ENCODE measurements at places on chromosomes 6 and 20.

DNA sequence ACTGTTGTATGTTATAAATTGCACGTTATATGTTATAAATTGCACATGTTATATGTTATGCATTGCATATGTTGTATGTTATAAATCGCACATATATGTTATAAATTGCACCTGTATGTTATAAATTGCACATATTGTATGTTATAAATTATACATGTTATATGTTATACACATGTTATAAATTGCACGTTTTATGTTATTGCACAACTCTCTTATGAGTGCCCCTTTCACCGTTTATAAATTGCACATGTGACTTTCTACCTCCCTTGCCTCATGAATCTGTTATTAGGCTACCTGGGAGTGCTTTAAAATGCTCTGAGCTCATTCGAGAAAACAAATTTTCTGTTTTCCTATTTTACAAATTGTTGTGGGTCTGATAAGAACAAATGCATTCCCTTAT, 84.1 kb downstream of the RNF182 start:
- DNase-seq: no peak

DNA sequence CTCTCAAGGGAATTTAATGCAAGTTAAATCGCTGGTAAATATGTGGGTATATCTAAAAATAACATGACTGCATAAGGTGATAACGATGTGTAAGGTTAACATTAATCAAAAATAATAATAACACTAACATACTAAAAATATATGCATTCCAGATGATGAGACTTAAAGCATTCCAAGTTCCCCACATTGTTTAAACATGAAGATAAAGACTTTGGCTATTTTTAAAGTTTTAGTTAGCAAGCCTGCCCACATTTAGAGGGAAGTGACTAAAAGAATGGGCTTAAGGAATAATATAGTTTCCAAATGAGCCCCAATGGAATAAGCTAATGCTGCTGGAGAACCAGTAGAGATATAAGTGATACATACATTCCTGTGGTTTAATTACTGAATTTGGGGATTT, 941.3 kb downstream of the TBC1D32 start:
- no peak for DNase-seq

DNA sequence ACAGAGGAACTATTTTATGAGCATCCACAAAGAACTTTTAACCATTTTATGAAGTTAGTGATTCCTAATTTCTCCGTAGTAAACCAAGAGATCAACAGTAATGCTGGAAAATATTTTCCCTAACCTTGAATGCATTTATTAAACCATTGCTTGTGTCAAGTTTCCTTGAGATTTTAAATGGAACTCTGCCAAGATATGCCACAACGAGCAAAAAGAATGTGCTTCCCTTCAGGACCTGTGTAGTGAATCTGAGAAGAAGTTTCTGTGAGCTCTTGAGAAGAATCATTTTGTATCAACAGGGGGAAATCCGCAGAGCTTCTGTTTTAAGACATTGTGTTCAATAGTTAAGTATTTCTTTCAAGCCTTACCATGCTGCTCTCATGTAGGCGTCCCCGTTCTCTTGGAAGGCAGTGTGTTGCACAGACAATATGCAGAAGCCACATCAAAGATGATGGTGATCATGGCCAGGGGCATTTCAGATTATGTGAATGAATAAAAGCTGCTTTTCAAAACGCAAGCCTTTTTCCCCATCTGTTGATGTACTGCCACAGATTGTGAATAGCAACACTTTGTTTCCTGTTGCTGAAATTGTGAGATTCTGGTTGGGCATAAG, 439.8 kb downstream of the BMP2 start:
- DNase-seq: no peak

DNA sequence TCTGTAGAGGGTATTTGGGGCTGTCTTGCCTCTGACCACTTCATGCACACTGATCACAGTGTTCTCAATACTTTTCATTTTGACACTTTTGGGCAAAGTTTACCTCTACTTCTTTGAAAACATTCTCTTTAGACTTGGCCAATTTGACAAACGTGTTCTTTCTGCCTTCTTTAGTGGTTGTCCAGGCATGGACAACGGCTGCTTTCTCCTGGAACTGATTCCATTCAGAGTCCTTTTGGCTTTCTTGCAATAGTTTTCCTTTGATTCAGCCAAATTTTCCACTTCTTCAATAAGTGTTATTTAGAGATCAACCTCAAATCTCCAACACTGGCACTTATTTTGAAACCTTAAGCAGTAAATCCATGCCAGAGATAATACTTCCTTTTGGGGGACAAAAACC, 6.7 kb upstream of the CST9 start:
- no peak for DNase-seq

- DNase-seq: no peak
Observed at GRCh38 chr6:165663377-165663735, 315 bp upstream of the PDE10A start.

DNA sequence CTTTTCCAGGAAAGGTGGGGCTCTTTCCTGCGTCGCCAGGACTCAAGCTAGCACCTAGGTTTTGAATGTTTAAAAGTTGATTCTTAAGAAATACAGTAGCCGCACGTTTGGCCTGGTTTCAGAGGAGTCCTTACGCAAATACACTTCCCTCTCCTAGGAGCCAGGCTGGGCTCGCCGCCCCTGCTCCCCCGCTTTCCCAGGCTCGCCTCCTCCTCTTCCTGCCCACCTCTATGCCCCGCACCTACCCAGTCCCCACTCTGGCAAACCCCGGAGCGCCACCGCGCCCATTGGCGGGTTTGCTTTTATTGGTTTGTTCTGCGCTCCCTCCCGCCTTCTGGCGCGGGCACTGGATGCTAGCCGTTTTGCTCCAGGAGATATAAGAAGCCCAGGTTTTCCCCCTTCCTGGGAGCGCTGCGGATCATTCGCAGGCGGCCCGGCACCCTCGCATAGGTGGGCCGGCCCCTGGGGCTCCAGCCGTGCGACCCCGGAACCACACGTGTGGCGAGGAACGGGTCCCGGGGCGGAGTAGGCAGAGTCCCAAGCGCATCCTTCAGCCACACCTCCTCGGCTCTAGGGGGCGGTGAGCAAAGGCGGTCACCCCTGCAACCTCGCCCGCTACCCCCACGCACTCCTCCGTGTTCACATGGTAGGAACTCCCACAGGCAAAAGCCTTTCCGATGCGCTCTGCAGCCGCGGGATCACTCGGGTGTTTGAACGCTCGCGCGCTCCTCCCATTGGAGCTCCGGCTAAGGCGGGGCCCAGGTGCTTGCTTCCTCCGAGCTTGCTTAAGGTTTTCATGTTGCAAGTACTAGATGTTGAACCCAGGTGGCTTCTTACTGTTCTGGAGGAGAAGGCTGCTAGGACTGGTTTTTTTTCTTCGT, 119.0 kb downstream of the RTN4IP1 start:
- DNase-seq: no peak

DNA sequence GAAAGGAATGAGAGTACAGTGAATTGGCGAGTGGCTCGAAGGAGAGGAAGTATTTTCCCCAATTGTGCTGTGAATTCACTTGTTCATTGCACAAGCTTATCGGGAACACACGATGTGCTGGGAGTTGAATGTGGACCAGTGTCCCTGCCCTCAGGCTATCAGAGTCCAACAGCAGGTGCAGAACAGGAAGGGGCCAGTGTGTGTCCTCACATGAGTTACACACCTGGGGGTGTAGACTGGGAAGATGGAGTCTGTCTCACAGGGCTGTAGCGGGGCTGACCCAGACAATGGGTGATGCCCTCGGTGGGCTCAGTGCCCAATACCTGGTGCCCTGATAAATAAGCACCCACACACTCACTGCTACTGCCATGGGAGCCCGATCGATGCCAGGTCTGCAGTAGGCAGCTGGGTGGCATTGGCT, 14.4 kb downstream of the DUSP22 start:
- no peak for DNase-seq

DNA sequence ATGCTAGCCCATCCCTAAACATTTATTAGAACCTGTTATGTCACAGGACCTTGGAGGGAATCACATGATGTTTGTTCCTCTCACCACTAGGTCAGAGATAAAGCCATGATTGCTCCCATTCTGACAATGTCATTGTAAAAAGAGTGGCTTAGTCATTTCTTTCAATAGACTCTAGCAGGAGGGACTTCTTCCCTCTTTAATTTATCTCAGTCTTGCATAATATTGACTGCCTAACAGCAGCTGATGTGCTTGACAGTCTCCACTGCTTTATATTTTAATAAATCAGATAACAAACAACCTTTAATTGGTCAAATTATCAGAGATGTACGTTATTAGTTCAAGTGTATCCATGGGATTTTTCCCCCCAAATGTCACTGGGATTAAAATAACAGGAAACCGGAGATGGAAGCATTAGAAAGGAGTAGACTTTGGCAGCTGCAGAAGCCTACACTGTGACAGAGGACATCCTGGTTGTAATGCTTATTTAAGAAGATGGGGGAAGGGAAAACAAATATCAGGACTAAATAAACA, 39.6 kb downstream of the LAMA4 start:
- peak; percentile 8 for DNase-seq

DNA sequence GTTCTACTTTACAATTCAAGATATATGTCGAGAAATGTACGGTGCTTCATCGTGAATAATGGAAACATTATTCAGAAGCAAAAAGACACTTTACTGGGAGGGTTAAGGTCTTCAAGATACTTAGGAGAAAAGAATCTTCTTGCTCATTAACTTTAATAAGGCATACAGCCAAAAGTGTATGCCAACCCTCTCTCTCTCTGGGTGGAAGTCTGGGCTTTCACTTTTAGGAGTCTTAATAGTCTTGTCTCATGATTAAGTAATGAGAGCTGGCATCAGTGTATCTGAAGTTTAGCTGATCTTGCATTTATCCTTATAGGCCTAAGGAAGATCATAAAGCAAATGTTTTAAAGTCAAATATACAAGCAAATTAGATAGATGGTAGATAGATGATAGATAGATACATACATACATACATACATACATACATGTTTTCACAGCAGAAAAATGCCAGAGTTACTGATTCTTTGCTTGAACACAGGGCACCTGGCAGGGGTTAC, 21.5 kb downstream of the OLIG3 start:
- no peak for DNase-seq

DNA sequence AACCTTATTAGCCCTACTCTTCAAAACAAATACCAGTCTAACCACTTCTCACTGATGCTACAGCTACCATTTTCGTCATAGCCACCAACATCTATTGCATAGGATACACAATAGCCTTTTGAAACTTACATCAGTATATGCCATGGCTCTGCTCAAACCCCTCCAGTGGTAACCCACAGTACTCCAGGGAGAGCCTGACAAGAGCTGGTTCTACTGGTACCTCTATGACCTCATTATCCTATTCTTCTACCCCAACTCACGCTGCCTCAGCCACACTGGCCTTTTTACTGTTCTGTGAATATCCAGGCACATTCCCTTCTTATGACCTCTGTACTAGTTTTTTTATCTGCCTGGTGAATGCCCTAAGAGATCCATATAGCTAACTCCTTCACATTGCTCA, 157.6 kb downstream of the ARHGAP18 start:
- DNase-seq: no peak

GRCh38 chr6:156102129-156102528, 646.5 kb upstream of the NOX3 start:
- no peak for DNase-seq

GRCh38 chr20:40849456-40849855, 160.4 kb upstream of the MAFB start:
- DNase-seq: no peak

GRCh38 chr6:22067122-22067521, 229.7 kb downstream of the PRL start:
- DNase-seq: no peak

DNA sequence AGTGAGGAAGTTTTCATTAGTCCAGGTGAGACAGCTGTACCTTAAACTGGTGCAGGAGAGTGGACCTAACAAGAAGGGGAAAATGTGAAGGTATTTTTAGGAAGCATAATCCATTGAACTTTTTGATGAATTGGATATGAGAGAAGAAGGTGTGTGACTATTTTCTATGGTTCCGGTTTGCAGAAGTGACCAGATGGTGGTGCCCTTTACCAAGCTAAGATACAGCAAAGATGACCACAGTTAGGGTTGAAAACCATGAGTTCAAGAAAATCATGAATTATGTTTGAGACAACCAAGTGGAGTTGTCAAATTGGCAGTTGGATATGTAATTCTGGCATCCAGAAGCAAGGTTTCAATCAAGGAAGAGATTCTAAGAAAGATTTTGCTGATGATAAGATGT, 61.9 kb upstream of the NRSN1 start:
- DNase-seq: peak; percentile 25

GRCh38 chr6:105994591-105995390, 91.3 kb upstream of the PRDM1 start:
- no peak for DNase-seq

GRCh38 chr6:157748839-157749571, 74.0 kb upstream of the SNX9 start:
- no peak for DNase-seq

DNA sequence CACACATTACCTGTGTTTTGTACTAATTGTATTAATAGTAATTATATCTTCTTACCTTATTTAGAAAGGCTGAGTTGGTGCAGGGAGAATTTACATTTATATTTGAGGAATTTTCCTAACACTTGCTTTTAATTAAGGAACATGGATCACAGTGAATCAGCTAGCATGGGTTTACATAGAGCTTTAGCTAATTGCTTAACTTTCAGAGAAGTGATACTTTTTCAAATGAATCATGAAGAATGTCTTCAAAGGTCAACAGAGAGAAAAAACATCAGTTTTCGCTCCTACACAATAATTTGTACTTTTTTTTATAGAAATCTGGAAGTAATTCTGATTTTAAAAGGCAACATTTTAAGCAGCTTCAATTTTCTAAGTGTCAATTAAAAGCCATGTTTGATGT, 195.0 kb upstream of the HEY2 start:
- no peak for DNase-seq

- DNase-seq: peak; percentile 77
Observed at GRCh38 chr6:33926451-33926850, 122.6 kb upstream of the MLN start.

- no peak for DNase-seq
Observed at GRCh38 chr20:20286061-20286460, 81.8 kb upstream of the INSM1 start.

DNA sequence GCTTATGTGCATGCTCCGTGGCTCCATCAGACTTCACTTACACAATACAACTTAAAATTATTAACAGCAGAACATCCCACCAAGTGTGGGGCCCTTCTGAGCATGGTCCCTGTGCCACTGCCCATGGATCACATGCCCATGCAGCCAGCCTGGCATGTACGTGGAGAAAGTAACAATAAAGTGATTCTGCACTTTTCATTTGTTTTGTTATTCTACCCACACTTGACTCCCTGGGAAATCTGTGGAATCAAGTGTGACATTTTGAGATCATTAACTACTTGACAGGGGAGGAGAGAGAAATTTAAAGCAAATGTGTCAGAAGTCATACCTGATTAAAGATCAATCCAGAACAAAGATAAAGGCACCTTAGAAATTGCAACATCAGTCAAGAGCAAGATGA, 112.0 kb downstream of the ISM1 start:
- no peak for DNase-seq

GRCh38 chr6:68675548-68675947, 40.5 kb downstream of the ADGRB3 start:
- DNase-seq: no peak

DNA sequence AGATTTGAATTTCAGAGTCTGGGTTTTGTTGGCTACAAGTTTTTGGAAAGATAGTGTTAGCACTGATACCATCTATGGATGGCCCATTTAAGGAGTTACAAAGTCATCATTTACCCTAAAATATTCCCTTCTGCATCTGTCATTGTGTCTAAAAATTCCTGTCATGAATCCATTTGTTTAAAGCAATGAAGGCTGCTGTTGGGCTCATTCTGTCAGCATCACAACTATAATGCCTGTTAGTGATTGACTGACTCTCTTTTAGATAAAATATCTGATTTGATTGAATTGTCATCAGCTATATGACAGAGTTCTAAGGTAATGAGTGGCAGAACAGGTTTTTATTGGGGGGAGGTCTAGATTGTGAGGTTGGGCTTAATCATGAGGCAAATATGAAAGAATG, 167.6 kb upstream of the IMPG1 start:
- DNase-seq: no peak

Measured in COR-L47 (cell line).